Activated T-cell treated with anti-CD3 and anti-CD28 coated beads, Interleukin-2, amount 50 U/mL, for 72 hours (primary cell): ENCODE measurements at places on chromosomes 2 and 18. TPM values are rescaled to one million over a fixed set of nuclear protein-coding genes. Genes with fewer than 3 reads are reported as not detected.

ABCG5 gene
- total RNA-seq, result not detected

UCN gene
- 4.9 TPM for total RNA-seq

RAB6C gene
- not detected for total RNA-seq

MALL gene
- total RNA-seq, result 0.17 TPM

GKN1 gene
- not detected for total RNA-seq

ASB18 gene
- total RNA-seq, result not detected

UGT1A3 gene
- total RNA-seq, result not detected

ICA1L gene
- total RNA-seq, result 12.6 TPM

- no peak for DNase-seq
These were observed 230.5 kb downstream of the PMAIP1 start for GRCh38 chr18:60130284-60130683.

DNA sequence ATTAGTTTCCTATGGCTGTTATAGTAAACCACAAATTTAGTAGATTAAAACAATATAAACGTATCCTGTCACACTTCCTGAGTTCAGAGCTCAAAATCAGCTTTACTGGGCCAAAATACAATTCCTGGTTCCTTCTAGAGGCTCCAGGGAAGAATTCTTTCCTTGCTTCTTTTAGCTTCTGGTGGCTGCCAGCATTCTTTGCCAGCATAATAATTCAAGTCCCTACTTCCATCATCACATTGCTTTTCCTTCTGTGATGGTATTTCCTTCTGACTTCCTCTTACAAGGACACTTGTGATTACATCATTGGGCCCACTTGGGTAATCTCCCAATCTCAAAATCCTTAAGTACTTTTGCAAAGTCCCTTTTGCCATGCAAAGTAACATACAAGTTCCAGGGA is 40.6 kb downstream of the MOB4 start:
- DNase-seq, result no peak

- DNase-seq, result no peak
These were observed 61.3 kb downstream of the PMAIP1 start for GRCh38 chr18:59961070-59961469.

- no peak for DNase-seq
These were observed 278.6 kb downstream of the DSC3 start for GRCh38 chr18:30763902-30764350.

DNA sequence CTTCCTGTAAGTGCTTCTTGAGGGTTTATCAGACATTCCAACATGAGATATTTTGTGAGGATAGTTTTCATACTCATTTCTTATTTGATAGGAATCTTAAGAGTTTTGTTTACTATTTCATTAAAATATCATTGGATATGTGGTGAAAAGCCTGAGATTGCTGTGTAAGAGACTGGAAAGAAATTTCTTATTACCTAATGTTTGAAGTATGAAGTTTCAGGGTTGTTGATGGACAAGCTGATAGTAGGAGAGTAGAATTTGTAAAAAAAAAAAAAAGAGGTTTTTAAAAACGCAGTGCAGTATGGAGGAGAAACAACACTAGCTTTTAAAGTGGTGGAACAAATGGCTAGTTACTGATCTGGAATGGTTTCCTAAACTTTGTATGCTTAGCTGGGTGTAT is 7.7 kb downstream of the EPB41L5 start:
- no peak for DNase-seq

DNA sequence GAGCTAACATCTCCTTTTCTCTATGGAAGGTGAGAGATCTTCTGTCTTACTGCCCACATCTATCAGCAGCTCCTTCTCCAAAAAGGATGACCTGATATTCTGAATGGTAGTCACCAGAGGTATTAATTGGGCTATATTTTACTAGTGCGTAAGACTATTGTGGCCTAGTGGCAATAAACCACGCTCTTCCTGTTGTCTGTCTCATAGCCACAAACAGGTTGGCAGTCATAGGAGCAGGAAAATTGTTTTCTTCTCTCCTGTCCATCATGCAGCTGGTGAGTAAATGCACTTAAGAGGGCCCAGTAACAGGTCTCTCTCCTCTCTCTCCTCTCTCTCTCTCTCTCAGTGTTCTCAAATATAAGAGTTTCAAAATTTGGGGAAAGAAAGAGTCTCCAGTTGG is 856.8 kb upstream of the ACVR2A start:
- no peak for DNase-seq

DNA sequence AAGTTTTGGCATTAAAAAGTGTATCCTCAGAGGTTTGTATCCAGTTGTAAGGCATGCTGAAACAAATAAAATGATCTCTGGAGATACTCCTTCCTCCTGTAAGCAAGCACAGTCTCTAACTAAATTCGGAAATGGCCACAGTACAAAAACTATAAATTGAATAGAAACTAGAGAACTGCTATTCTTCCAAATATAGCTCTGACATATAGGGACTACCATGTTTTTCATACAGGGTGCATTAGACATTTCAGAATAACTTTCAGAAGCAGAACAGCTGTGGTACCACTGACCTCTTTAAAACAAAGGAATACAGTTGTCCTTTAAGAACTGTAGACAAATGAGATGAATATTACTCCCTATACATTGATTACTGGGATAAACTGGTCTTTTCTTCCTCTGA is 568.5 kb downstream of the ARHGAP15 start:
- DNase-seq, result no peak

GRCh38 chr2:98134172-98135005 is 47.4 kb downstream of the VWA3B start:
- peak; percentile 74 for DNase-seq

DNA sequence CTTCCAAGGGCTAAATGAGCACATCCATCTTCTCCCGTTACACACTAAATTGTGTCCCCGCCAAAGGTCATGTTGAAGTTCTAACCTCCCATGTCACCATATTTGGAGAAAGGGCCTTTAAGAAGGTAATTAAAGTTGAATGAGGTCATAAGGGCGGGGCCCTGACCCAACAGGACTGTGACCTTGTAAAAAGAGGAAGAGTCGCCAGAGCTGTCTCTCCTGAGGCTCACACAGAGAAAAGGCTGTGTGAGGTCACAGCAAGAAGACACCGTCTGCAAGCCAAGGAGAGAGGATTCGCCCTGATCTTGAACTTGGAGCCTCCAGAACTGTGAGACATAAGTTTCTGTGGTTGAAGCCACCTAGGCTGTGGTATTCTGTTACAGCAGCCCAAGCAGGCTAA is 24.1 kb downstream of the TRABD2A start:
- DNase-seq, result peak; percentile 61

DNA sequence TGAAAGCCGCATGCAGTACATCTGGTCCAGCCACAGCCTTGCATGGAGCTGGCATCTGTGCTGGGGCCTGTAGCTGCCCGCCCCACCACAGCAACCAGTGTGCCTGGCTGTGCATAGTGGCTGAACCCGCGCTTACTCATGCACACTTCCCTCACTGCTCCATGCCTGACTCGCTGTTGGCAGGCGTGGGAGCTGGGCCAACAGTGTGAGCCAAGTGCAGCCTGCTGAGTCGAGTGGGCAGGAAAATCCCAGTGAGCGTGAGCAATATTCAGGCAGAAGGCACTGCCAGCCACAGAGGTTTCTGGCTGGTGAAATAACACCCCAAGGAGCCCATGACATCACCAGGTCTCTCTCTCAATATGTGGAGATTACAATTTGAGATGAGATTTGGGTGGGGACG is 1674.1 kb upstream of the TMEFF2 start:
- no peak for DNase-seq
